Cortex of kidney (tissue), 1 donor: ENCODE measurements at places on chromosomes 11 and 22.

- no peak for DNase-seq
These were observed 17.5 kb downstream of the ATG16L2 start for GRCh38 chr11:72831521-72832300.

- DNase-seq = no peak
These were observed 66.5 kb upstream of the CEP126 start for GRCh38 chr11:101848262-101848661.

- DNase-seq = no peak
These were observed 317.8 kb downstream of the NTM start for GRCh38 chr11:131688048-131688693.

- DNase-seq = no peak
These were observed 4.9 kb downstream of the IGF2 start for GRCh38 chr11:2134022-2135010.

DNA sequence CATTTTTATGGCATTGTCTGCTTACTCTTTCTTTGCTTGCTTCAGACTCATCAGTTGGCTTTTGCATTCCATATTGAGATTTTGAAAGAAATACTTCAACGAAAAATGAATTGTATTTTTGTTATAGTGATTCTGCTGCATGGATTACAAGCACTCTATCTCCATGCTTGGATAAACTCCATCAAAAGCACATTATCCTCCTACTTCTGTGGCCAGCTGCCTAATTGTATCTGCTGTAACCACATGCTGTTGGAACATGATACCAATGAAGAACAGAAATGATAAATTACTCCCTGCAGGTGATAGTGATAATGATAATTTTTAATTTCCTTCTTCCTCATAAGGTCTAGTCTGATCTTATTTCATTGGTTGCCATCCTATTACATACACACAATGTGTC, 100.8 kb downstream of the PRMT3 start:
- DNase-seq = no peak

DNA sequence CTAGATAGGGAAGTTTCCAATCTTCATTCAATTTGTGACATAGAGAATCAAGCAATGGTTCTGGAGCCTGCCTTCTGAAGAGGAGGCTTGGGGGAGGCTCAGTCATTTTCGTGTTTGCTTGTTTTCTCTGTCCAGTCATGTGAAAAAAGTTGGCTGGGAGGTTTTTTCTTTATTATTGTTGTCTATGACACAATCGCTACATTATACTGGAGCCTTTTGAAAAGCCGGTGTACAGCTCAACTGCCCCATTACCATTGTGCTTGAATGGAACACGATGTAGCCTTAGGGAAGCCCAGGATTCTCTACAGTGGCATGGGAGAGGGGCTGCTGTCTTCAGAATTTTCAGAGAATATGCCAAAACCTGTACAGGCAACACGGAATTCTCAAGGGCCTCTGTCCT, 57.9 kb upstream of the NCAM1 start:
- no peak for DNase-seq

- DNase-seq = no peak
These were observed 440.0 kb upstream of the ANO3 start for GRCh38 chr11:25891960-25892359.

DNA sequence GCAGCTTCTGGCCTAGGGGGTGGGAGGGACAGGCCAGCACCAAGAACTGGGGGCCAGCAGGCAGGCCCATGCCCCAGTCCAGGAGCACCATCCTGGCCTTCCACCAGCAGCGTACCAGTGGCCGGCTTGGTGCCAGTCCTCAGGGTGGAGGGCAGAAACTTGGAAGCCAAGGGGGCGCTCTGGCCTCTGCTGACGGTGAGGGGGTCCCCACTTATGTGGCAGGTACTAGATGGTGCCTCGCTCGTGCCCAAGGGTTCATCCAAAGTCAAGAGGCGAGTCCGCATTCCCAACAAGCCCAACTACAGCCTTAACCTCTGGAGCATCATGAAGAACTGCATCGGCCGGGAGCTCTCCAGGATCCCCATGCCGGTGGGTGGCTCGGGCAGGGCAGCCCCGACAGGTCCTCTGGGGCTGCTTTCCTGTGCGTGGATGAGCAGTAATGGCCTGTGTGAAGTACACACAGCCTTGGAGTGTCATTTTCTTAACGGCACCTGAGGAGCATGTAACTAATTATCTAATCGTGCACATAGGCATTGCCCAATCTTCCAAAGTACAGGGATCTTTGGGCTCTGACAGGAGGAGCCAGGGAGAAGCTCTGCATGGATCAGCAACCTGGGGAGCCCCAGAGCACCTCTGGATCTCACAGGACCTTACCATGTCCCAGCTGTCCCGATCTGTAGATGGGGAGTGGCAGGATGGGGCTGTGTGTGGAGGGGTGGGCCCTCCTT, 79.1 kb downstream of the MORC2 start:
- DNase-seq = no peak

DNA sequence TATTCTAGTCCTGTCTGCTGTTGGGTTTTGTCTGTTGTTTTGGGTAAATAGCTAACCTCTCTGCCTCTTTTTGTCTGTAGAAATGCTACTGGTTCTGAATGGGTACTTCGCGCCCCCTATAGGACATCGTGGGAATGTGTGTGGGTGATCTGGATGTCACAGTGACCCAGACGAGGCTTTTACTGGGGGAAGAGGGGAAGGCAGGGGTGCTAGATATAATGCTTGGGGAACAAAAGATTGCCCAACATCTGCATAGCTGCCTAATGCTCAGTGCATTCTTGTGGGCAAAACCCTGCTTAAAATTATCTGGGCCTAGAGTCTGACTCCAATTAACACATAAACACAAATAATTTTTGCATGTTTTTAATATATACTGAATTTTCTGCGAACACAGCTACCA, 57.7 kb downstream of the BMAL1 start:
- no peak for DNase-seq

- DNase-seq = no peak
These were observed 3.0 kb downstream of the TBRG1 start for GRCh38 chr11:124625504-124626168.

GRCh38 chr11:62627713-62628112, 5.9 kb upstream of the B3GAT3 start:
- no peak for DNase-seq

- no peak for DNase-seq
These were observed 8.0 kb upstream of the B3GNT6 start for GRCh38 chr11:77026221-77026620.

DNA sequence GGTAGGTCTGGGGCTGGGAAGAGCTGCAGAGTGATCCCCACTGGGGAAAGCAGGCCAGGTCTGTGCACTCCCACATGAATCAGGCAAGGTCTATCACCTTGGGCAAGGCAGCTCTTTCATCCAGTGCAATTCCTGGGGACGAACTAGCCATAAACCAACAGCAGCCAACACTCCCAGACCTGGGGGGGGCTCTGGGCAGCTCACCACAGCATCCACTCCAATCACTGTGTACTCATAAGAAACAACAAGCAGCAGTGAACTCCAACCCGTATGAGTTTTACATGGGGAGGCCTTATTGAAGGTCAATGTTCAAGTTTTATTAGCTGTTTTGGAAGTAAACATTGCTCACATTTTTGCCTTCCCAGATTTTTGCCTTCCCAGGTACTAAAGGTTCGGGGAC, 157.4 kb upstream of the NAV2 start:
- no peak for DNase-seq

- DNase-seq = no peak
These were observed 5.9 kb upstream of the GRAMD4 start for GRCh38 chr22:46614025-46614931.

DNA sequence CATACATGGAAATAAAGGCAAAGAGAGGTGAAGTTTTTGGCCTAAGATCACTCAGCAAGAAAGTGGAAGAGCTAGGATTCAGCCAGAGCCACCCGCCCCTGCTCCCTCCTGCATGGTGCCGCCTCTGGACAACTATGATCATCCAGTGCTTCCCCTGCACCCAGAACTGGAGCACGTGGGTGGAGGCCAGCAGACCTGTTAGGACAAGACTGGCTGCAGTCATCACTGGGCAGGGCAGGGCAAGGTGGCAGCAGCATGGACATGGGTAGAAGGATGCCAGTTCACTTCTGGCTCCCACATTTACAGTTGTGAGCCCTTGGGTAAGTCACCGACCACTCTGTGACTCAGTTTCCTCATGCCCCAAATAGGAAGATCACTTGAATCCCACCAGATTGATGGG, 131.0 kb downstream of the FBXO7 start:
- no peak for DNase-seq

- DNase-seq = no peak
These were observed 54.0 kb downstream of the C11orf91 start for GRCh38 chr11:33646629-33647028.

GRCh38 chr11:86438685-86439084, 64.0 kb downstream of the CCDC81 start:
- no peak for DNase-seq

DNA sequence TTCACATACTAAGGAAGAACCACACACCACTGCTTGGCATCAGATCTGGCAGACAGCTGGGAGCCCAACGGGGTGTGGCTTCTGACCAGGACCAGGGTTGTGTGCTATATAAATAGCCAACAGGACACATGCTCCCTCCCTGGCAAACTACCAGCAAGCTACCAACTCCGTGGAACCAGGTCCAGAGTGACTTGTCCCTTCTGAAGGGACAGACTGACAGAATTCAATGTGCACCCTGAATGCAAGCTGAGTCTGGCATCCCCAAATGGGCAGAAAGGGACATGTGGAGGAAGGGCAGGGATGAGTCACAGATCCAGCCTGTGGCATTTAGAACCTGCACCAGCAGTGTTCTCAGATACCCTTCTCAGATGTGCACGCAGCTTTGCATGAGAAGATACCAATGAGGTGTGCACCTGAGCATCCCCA, 92.9 kb downstream of the MICAL3 start:
- DNase-seq = no peak

DNA sequence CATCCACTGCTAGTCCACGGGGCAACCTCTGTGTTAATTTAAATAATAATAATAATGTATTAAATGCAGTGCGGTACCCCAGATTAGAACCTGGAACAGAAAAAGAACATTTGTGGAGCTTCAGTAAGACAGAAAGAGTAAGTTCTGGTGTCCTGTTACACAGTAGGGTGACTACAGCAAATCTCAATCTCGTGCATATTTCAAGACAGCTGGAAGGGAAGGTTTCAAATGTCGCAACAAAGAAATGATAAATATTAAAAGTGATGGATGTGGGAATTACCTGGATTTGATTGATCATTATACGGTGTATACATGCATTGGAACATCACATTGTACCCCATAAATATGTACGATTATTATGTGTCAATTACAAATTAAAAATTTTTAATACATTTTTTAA, 1.7 kb upstream of the RAC2 start:
- no peak for DNase-seq

DNA sequence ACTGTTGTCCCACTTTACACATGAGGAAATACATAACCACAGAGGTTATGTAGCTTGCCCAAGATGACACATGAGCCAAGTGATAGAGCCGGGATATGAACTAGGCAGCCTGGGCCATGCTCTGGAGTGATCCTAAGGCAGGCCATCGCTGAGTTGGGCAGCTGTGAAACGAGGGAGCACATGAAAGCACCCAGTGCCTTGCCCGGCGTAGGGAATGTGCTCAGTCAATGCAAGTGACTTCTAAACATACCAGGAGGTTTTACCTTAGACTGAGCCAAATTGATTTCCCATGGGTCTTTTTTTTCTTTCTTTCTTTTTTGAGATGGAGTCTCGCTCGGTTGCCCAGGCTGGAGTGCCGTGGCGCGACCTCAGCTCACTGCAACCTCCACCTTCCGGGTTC, 10.5 kb downstream of the GRIK4 start:
- no peak for DNase-seq

DNA sequence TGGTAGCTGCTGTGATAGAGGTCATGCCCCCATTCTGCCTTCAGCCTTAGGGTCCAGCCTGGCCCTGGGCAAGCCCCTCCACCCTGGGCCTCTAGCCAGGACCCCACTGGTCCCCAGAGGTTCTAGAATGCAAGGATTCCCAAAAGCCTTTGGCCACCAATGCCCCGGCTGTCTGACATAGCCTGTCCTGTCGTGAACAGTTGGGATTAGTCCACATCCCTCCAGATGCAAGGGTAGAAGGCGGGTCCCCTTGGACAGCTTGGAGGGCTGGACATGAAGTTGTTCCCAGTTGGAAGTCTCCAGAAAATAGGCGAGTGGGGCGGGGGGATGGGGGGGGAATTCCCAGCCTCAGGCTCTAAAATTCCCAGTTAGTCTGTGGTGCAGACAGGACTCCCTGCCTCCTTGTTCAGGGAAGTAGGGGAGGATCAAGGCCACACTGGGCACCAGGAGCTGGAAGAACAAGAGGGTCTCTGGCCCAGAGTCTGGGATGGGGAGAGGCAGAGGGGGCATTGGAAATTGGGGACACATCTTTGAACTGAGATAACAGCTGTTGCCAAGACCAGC, 5.2 kb upstream of the ADORA2A start:
- DNase-seq = no peak

- no peak for DNase-seq
These were observed 32.9 kb upstream of the SMIM38 start for GRCh38 chr11:69122630-69123431.

DNA sequence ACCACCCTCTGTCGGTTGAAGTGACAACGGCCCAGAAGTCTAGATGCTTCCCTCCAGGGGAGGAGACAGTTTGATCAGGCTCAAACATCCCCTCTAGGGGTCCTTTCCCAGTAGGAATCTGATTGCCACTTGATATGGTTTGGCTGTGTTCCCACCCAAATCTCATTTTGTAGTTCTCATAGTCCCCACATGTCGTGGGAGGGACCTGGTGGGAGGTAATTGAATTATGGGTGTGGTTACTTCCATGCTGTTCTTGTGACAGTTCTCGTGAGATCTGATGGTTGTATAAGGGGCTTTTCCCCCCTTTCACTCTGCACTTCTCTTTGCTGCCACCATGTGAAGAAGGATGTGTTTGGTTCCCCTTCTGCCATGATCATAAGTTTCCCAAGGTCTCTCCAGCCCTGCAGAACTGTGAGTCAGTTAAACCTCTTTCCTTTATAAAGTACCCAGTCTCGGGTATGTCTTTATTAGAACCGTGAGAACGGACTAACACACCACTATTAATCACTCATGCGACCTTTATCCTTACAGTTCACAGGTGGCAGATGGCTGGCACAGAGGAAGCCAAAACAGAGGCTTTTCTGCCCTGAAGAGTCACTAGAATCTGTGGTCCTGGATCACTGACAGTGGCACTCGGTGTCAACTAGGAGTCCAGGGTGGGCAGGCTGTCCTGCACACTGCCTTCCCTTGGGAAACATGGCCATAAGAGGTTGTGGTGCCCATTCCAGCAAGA, 21.6 kb downstream of the ASPHD2 start:
- no peak for DNase-seq
